CD4-positive, CD25-positive, alpha-beta regulatory T cell (primary cell): ENCODE measurements at places on chromosomes 5 and 9.

DNA sequence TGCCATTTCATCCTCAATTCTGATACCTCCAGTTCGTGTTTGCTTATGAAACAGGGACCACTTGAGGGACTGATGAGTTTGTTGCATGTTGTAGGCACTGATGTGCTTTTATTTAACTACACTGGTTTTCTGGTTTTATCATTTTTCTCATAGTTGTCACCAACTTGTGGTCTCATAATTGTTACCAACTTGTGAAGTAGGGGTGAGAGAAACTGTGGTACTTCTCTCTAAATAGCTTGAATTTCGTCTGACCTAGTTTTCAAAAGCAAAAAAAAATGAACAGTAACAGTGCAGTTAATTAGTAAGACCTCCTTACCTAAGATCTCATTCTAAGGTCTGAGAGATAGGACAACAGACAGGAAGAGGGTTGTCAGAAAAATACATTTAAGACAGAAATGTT lies 78.0 kb downstream of the ANXA2R start:
- DNase-seq, result no peak

DNA sequence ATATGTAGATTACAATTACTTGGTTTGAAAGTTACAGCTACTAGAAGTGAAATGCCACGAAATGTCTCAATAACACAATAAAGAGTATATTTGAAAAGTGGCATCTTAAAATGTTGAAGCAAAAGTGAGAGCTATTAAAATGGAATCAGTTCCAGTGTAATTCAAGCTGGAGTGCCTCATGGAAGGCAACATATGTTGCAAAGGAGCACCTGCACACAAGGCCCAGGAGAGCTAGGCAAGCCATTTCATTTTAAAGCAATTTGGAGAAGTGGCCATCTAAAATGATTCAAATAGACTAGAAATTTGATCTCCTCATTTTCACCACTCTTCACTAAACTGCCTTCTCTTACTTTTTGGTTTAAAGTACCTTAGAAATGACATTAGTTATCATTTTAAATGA lies 167.8 kb downstream of the GABRB2 start:
- DNase-seq, result no peak

DNA sequence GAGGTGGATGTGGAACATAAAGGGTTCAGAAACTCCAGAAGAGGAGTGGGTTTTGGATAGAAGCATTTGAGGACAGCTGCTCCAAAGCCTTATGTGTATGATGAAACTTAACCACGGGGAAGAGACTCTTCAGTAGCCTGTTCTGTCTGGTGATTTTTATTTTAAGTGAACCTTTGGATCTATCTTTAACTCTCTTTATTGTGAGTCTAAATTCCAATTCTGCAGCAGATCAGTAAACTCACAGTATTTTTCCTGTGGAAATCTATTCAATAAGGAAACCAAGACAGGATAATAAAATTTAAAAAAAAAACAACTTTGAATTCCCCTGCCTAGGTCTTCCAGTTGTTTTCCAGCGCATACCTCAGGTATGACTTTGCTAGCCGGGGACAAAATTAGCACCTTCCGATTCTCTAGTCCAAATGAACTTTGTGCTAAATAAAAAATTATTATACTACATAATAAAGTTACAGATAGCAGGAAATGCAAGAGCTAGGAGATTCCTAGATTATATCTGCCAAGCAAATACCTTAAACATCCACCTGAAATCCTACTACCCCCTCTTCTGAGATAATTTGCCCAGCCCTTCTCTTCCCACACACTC lies 101.9 kb downstream of the NLN start:
- DNase-seq, result no peak

DNA sequence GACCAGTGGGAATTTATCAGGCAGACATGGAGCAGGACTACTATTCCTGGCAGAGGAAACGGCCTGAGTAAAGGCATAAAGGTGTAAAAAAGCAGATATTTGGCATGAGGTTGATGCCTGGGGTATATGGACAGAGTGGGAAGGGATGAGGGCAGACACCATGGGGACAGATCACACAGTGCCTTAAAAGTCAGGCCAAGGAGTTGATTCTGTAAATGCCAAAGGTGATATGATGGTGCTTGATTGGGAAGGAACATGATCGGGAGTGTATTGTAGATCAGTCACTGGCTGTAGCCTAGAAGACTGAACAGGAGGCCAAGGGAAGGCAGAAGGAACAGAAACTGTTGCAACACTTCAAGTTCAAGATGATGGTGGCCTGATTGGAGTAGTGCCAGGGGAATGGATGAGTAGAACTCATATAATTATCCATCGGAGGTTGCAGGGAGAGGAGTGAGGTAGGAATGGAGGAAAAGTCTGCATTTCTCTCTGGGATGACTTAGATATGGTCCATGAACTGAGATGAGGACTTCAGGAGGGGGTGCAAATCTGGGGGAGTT lies 594.3 kb upstream of the KLF4 start:
- no peak for DNase-seq

- DNase-seq, result no peak
These were observed 23.8 kb downstream of the IFNA5 start for GRCh38 chr9:21281275-21281674.
